ENCODE measurements at places on chromosomes 13 and 19. TPM values are rescaled to one million over a fixed set of nuclear protein-coding genes. Genes with fewer than 3 reads are reported as not detected.
A peak's percentile ranks its signal among the peaks of the same experiment; 100 is the strongest.

DNA sequence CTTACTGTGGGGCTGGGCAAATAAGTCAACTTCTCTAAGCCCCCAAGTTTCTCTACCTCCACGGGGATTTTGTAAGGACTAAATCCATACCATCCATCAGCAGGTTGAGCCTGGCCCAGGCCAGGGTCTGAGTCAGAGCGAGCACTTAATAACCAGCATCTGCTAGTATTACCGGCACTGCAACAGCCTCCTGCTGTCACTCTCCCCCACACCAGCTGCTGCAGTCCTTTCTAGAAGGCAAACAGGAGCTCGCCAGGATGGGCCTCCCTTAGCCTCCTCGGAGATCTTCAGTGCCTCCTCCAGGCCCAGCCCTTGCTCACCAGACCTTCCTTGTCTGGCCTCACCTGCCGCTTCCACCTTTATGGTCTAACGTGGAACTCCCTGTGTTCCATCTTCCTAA, 3.2 kb downstream of the NAPA start:
- H3K4me3 ChIP-seq: peak overlapping the region; percentile 17
- DNase-seq: peak; percentile 59
- no peaks in the 10 kb centered on the region for H3K36me3 ChIP-seq
- peaks cover 45% of the 10 kb centered on the region for H3K4me1 ChIP-seq
- peak overlapping the region; percentile 68 for H3K27ac ChIP-seq

- peaks cover 7% of the 10 kb centered on the region for H3K4me1 ChIP-seq
- H3K4me3 ChIP-seq: no peak overlapping the region
- no peaks in the 10 kb centered on the region for H3K27me3 ChIP-seq
- no peaks in the 10 kb centered on the region for H3K36me3 ChIP-seq
- no peak for DNase-seq
- no peak overlapping the region for H3K27ac ChIP-seq
Observed at GRCh38 chr13:23377579-23377978, 55.9 kb downstream of the SACS start.

- H3K27ac ChIP-seq: peak within 1 kb of the TSS; percentile 67
- DNase-seq: peak; percentile 97
- peaks cover 11% of the 10 kb centered on the region for H3K4me1 ChIP-seq
- H3K4me3 ChIP-seq: peak within 1 kb of the TSS; percentile 61
- no peaks in the 10 kb centered on the region for H3K27me3 ChIP-seq
Observed at GRCh38 chr19:58439576-58440554, at the start of gene ZNF132. ZNF132 (minus strand) TSS chr19:58440153; CDS start chr19:58439821, 332 bp downstream.

DNA sequence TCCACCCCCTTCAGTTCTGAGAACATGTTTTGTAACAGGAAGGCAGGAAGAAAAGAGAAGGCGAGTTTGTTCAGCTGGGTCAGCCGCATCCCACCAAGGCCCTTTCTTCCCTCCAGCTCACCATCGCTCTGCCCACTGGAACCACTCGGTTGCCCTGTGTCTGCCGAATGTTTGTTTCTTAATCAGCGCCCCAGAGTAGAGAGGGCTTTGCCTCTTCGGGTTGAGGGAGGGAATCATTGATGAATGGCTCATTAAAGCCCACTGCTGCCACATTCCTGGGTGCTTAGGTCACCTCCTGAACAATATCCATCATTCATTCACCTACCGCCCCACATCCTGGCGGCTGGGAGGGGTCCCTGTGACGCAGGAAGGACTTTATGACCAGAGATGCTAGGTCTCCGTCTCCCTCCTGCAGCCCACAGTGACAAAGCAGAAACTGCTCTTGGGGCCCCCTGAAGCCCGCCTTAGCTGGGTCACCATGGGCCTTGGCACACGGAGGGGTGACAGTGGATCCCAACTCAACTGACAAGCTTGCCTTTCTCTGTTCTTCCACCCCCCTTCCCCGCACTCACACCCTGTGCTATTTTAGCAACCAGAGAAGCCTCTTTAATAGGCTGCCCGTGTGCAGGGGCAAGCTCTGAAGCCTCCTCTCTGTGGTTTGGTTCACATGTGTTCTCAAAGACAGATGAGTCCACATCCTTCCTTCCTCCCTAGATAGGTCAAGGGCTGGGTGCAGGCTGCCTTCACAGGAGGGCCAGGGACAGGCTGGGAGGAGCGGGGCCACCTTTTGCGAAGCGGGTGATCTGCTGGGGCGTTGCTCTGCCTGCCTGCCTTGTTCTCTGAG, 46.2 kb downstream of the ACTN4 start:
- H3K4me3 ChIP-seq: no peak overlapping the region
- no peaks in the 10 kb centered on the region for H3K27me3 ChIP-seq
- no peak for DNase-seq

GRCh38 chr13:31179754-31180153, 18.1 kb upstream of the HSPH1 start:
- no peaks in the 10 kb centered on the region for H3K4me1 ChIP-seq
- no peak overlapping the region for H3K27ac ChIP-seq
- H3K36me3 ChIP-seq: no peaks in the 10 kb centered on the region
- H3K27me3 ChIP-seq: no peaks in the 10 kb centered on the region
- no peak overlapping the region for H3K4me3 ChIP-seq

GRCh38 chr19:41871573-41872383, 5.3 kb upstream of the CD79A start:
- no peak overlapping the region for H3K27ac ChIP-seq
- no peak overlapping the region for H3K4me3 ChIP-seq
- no peaks in the 10 kb centered on the region for H3K4me1 ChIP-seq
- H3K36me3 ChIP-seq: no peaks in the 10 kb centered on the region

The LILRB4 gene
- 0.48 TPM for total RNA-seq

The PDX1 gene
- total RNA-seq: not detected

Measured in ovary (tissue), 10 donors.